ENCODE measurements at places on chromosomes 1 and 21. TPM values are rescaled to one million over a fixed set of nuclear protein-coding genes. Genes with fewer than 3 reads are reported as not detected.

DNA sequence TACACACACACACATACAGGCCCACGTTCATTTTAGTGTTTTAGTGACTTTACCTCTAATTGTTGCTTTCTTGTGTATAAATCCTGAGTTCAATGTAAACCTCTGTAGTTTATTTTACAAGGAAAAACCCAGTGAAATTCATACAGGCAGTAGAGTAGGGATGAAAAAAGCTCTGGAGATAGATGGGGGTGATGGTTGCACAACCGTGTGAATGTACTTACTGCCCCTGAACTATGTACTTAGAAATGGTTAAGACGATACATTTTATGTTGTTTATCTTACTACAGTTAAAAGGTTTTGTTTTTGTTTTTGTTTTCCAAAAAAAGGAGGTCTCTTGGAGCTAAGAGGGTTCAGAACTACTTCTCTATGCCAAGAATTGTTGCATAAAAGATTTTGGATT lies 29.7 kb upstream of the PRDM15 start:
- no peak for DNase-seq

GRCh38 chr1:34419663-34420136 lies 243.0 kb downstream of the C1orf94 start:
- DNase-seq = no peak

- DNase-seq = no peak
These were observed 198.7 kb upstream of the PTBP2 start for GRCh38 chr1:96522927-96523326.

DNA sequence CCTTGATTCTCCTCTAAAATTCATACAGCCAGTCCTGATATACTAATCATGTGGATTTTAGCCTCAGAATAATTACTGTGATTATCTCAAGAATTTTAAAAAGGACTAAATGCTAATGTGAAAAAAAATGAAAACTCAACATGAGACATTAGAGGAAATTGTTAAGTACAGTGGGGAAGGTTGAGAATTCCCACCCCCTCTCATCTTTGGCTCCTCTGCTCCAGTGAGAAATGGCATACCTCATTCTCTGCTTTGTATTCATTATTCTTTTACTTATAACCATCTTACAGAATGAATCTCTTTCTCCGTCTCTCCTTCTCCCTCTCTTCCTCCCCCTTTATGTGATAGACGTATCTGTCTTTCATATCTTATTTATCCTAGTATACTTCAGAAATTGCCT lies 70.9 kb downstream of the DIRAS3 start:
- no peak for DNase-seq

BATF3 gene
- not detected for total RNA-seq

NPPA gene
- total RNA-seq = not detected

SLFNL1 gene
- 0.17 TPM for total RNA-seq

ADAM30 gene
- total RNA-seq = not detected
